Common myeloid progenitor, CD34-positive (primary cell): ENCODE measurements at places on chromosomes 2 and 18.

GRCh38 chr2:13758412-13758811 lies 874.1 kb upstream of the LRATD1 start:
- DNase-seq = no peak

- no peak for DNase-seq
Measured at GRCh38 chr18:75406491-75407445, 20.7 kb downstream of the SMIM21 start.

DNA sequence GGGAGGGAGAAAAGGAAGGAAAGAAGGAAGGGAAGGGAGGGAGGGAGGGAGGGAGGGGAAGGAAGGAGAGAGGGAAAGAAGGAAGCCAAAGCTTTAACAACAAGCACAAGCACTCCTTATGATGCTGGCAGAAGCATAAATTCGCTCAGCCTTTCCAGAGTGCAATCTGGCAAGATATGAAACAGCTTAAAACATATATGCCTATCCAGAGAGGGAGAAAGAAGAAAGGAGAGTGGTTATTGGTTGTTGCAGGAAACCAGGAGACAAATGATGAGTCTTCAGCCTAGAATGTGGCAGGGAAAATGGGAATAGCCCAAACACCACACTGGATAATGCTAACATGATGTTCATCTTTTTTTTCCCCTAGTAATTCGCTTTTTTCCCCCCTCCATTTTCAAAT lies 64.0 kb downstream of the STPG4 start:
- no peak for DNase-seq

- no peak for DNase-seq
Measured at GRCh38 chr2:133157141-133157540, 411.1 kb downstream of the NCKAP5 start.

GRCh38 chr2:102527086-102527485 lies 54.1 kb downstream of the SLC9A4 start:
- no peak for DNase-seq

GRCh38 chr2:233990261-233990798 lies 60.2 kb upstream of the SPP2 start:
- DNase-seq = peak; percentile 6

- no peak for DNase-seq
Measured at GRCh38 chr2:10552220-10552870, 104.2 kb upstream of the ODC1 start.

- peak; percentile 59 for DNase-seq
Measured at GRCh38 chr2:44753552-44754285, 187.8 kb upstream of the SIX3 start.

GRCh38 chr18:41077076-41077475 lies 878.0 kb upstream of the PIK3C3 start:
- no peak for DNase-seq

- DNase-seq = no peak
Measured at GRCh38 chr2:105588581-105588980, 156.1 kb upstream of the NCK2 start.

DNA sequence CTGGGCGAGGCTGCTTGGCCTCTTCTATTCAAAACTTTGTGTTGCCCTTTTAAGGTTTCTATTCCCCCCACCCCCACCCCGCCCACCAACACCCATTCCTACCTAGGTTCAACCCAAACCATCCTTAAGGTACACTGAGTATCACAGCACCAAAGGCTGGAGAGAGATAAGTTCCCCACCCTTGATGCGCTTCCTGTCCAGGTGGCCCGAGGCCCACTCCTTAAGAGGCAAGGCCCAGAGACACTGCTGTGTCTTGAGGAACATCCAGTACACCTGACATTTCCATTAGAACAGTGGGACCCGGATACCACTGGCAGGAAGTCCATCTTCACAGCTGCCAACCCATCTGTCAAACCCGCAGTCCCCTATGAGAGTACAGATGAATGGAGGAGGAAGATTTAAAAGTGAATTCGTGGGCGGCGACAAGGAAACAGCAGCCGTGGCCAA lies 277 bp upstream of the INPP1 start:
- DNase-seq = peak; percentile 73

- DNase-seq = no peak
Measured at GRCh38 chr18:76805221-76805620, 17.1 kb upstream of the ZNF236 start.

DNA sequence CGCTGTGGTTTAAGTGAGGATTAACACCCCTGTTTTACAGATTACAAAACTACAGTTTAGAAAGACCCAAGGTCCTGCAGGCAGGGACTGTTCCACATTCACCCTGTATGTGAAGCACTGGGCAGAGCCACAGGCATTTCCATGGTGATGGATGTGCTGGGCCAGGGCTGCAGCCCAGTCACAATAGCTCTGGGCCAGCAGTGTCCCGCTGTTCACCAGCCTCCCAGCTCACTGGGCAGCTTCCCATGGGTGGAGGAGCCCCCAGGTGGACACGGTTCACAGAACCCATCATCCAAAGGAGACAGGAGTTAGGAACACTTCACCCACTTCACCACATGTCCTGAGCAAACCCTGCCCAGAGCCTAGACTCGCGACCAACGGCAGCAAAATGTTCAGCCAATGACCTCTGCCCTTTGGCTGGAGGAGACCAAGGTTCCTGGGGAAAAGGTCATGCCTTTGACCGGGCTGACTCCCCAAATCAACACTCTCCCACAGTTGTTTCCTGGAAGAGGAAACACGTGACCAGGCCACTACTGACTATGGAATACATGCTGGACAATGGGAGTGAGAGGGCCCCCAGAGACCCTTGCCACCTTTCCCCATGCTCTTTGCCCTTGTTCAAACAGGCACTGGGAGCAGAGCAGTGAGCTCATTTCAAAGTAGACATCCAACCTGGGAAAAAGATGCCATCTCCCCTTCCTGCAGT lies 28.0 kb upstream of the SLC35F6 start:
- no peak for DNase-seq

DNA sequence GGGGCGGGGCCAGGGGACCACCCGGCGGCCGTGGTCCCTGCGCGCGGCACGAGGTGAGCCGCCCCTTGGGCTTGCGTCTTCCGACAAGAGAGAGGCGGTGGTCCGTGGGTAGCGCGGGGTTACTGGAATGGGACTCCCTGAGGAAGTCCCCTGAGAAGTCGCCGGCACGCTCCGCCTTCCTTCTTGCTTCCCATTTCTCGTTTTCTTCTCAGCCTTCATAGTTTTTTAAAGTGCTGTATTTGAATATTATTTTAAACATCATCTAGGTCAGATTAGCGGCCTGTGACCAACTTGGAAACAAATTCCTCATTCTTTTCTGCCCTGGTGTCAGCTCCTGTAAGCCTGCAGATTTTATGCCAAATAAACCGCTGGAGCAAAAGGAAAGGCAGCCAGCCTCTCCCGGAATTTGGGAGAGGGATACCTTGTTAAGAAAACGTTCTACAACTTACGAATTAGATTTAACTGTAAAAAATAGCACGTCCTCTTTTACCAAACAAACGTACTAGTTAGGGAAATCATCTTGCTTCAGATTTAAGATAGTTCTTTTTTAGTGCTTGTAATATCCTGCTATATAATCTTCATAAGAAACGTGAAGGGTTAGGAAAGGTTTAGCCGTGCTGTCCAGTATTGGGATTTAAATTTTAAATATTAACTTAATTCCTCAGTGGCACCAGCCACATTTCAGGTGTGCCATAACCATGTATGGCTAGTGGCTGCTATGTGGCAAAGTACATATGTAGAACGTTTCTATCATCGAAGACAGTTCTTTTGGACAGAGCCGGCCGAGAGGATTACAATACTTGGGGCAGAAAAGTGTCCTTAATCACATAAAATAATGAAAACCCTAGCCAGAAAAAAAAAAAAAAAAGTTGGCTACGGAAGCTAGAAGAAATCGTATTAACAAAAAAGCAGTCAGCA lies 628 bp upstream of the PTPN2 start:
- no peak for DNase-seq

DNA sequence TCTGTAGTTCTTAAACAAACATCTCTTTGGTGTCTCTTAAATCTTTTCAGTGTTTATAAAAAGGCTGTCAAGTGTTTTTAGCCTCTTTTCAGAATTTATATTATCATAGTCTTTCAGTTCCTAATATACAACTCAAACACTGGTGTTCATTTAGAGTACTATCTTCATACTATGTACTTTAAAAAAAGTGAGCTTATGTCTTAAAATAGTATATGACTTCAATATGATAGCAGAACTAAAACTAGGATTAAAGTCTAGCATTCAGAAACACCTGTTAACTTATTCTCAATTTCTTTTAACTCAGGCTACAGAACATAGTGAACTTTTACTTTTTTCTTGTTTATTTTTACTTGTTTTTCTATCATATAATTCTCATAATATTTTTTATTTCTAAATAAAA lies 14.7 kb upstream of the IKZF2 start:
- DNase-seq = no peak

DNA sequence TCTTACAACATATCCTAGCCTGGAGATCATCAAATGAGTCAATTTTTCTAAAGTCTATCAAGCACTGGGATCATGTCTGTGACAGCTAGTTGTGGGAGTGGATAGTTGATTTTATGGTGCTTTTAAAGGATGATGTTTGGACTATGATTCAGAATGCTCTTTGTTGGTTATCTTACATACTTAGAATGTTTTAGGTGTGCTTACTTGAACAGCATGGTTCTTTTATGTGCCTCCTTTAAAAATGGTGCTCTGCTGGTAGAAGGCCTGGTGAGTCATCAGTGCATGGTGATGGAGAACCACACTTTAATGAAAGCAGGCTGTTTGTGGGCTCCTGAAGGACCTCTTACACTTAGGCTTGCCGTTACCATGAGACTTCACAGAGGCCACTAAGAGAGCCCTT lies 682.7 kb upstream of the FANCL start:
- DNase-seq = no peak

GRCh38 chr2:12455661-12456060 lies 261.1 kb upstream of the TRIB2 start:
- DNase-seq = no peak

DNA sequence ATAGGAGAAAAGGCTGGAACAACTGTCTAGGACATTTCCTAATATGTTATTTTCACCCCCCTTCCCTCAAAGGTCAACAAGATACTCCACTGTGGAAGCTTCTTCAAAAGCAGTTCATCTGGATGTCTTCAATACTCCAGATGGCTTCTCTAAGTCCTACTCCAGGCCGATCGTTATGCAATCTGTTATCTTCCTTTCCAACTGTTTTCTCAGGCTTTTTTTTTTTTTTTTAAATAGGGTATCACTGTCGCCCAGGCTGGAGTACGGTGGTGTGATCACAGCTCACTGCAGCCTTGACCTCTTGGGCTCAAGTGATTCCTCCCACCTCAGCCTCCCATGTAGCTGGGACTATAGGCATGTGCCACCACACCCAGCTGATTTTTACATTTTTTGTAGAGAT lies 26.3 kb downstream of the ATP8B1 start:
- DNase-seq = no peak

DNA sequence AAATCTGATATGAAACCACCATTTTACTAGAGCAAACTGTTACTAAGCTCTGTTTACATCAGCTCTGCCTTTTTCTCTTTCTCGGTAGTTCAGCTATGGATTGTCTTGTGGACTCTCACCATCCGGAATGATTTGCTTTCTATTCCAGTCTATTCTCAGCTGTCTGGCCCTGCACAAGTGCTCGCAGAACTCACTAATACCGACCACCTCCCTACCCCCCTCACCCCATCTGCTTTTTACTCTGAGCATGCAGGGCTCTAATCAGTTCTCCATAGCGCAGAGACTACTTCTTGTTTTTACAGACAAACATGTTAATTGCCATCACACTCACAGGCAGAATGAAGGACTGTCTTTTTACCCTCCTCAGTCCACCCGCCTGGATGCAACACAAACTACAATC lies 180.7 kb upstream of the POU3F3 start:
- DNase-seq = peak; percentile 30

DNA sequence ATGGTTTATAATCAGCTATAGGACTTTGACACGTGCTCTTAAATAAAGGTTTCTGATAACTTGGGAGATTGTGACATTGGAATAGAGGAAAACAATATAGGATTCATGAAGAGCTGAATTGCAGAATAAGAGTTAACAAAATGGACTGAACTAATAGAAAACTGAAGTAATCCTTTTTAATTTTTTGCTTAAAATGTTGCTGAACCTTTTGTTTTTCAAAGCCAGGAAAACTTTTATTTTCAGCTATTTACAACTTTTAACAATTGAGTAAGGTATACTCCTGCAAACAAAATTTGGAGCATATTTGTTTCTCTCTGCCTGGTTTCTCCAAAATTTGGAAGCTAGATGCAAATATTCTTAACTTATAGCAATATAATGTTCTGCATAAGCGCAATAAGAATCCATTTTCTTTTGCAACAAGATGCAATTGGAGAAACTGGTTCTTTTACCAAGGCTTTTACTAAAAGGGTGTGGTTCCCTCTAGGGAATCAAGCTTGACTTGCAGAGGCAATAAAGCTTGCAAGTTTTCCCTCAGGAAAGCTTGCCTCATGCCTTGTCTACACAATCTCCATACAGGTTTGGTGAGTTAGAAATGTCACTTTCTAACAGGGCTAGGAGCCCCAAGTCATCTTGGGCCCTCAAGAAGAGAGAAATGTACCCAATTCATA lies 10.3 kb upstream of the PDK1 start:
- DNase-seq = no peak

DNA sequence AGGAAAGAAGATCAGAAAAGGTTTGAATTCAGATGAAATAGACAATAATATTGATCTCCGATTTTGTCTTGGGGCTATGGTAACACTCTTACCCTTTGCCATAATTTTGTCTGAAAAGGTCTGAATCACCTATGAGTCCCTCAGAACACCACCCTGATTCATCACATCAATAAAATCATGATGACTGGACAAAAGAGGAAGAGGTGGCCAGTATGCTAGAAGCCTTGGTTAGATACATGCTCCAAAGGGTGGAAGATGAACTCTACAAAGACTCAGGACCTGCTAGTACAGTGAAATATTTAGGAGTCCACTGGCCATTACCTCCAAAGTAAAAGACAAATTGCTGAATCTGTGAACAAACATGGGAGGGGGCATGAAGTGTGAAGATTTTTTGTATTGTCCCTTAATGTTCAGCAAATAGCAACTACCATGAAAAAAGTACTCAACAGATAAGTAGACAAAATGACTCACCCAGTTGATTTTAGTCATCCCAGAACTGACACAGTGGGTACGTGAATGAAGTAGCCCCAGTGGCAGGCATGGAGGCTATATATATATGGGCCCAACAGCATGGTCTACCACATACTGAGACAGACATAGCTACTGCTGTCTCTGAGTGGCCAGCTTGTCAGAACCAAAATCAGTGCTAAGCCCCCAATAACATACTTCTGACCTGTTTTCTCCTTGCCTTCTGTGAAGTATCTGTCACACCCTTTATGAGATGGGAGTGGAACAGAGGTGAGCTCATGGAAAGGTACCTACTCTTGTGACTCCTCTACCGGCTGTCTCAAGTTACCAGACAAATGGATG lies 36.5 kb upstream of the GLS start:
- DNase-seq = no peak

GRCh38 chr18:58156516-58156915 lies 112.5 kb downstream of the NEDD4L start:
- no peak for DNase-seq
